Stimulated activated CD4-positive, alpha-beta T cell treated with anti-CD3 and anti-CD28 coated beads, Interleukin-15, amount 100 ng/mL, for 1 hour (primary cell): ENCODE measurements at places on chromosomes 16 and 17.

DNA sequence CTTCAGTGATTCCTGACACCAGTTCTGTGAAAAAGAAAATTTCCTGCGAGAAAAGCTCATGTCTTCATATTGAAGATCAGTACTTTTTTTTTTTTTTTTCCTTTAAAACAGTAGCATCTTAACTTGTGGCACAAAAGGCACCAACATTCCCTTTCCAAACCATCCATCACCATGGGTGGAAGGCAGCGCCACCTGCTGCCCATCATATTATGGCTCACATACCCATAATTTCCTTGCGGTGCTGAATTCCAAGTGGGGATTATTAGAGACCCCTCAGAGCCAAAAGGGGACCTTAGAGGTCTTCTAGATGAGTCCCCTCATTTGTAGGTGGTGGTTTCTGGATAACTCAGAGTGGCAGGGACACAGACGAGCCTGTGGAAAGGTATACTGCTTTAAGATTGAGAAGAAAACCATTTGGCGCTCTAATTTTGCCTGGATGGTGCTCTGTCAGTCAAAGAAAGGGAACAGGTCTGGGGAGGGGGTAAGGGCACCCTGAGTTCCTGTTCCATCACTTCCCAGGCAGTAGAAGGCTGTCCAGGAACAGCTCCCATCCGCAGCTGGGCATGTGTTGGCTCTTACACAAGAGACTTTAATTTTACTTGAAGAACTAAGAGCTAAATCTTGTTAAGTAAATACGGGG lies 7.9 kb upstream of the SOST start:
- peak; percentile 10 for DNase-seq

DNA sequence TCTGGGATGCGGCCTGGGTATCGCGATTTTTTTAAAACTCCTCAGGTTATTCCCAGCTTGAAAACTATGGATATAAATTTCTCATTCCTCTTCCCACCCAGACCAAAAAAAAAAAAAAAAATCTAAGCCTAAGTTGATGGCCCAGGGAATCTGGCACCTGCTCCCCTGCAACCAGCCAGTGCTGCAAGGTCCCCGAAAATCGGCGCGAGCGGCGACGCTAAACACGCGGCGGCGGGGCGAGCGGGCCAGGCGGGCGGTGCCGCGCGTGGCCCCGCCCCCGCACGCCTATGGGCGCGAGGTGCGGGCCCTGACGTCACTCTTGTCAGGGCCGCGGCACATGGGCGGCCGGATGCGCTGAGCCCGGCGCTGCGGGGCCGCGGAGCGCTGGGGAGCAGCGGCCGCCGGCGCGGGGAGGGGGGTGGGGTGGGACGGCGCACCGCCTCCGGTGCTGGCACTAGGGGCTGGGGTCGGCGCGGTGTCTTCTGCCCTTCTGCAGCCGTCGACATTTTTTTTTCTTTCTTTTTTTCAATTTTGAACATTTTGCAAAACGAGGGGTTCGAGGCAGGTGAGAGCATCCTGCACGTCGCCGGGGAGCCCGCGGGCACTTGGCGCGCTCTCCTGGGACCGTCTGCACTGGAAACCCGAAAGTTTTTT lies at the start of gene HLF:
Gene HLF, plus strand, starts transcription at position 316 of the 654 bp plus-strand sequence. CDS start 525 bp downstream, outside the sequence.
- DNase-seq = peak; percentile 56

- no peak for DNase-seq
These were observed 312.6 kb upstream of the TBX2 start for GRCh38 chr17:61087024-61087423.

- no peak for DNase-seq
These were observed 20.2 kb downstream of the SEC14L1 start for GRCh38 chr17:77160875-77161530.

GRCh38 chr16:90081606-90081970 lies 4.5 kb upstream of the PRDM7 start:
- no peak for DNase-seq

DNA sequence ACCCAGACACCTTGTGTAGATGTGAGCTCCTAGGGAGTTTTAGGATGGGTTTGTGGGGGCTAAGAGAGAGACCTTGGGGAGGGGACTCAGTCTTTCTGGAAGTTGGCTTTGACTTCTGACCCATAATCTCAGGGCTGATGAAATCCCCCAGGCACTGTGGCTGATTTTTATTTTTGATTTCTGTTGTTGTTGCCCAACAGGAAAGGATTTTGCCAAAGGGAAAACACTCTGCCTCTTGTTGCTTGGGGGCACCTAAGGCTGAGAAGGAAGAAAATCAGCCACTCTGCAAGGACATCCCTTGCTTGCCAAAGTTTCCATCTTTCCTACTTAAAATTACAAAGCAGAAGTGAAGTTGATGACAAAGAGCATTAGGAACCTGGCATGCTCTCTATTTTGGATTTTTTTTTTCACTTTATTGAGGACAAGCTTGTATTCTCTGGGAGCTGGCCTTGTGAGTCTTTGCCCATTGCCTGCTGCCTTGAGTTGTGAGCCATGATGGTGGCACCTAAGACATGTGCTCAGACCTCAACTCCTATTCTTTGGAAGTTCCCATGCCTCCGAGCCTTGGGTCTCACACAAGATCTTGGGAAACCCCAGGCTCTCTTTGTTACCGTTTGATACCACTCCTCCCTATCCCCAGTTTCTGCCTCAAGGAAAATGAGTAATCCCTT lies 3.2 kb upstream of the C1QTNF1 start:
- no peak for DNase-seq

DNA sequence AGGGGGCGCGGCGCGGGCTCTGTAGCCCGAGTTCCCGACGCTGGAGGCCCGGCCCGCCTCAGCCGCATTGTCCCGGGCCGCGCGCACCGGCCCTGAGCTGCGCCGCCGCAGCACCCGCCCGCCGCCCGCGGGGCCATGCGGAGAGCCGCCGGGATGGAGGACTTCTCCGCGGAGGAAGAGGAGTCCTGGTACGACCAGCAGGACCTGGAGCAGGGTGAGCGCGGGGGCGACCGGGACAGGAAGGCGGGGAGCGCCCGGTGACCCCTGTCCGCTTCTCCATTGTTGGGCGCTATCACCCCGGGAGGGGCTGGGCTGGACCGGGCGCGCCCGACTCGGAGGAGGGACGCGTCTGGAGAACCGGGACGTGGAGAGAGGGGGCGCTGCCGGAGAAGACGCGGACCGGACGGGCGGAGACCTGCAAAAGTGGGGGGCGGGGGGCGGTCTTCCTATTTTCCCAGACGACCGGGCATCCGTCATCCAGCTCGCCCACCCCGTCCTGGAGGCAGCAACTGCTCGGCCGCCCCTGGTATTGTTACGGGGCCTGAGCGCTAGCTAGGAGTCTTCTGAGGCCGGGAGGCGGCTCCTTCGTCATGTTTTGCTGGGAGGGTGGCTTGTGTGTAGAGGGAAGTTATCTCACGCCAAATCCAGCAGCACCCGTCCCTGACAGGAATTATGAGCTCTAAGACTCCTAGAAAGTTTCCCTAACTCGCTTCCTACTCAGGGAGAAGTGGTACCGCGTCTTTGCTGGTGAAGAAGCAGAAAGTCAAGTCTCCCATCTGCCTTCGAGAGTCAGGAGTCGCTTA lies 678 bp downstream of the CDR2L start:
- no peak for DNase-seq

DNA sequence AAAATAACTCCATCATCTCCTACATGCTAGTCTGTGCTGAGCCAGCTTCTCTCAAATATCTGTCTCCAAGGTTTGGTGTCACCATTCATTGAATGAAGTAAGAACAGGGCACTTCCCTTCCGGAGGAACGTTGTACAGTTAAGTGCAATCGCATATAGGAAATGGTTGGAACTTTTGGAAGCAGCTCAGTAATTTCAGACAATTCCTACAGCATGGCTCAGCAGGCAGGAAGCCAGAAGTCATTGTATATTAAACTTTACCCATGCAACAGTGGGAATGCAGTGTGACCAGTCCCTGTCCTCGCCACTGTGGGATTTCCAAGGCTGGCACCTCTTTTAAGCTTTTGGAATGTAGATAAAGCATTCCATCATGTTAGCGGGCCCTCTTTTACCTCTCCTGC lies 51.1 kb upstream of the MYH2 start:
- DNase-seq = no peak

DNA sequence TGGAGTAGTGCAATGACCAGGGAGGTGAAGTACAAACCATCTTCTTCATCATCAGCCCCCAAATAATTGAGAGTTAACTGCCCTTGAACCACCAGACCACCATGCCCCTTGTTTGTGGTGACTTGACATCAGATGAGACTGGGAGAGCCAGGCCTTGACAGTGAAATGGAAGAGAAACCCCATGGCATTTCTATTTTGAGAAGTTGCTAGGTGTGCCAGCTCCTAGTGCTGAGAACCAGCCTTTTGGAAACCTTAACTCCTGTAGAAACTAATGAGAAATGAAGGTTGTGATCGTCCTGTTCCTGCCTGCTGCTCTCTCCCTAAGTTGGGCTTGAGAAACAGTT lies 2.8 kb downstream of the TMEM94 start:
- DNase-seq = no peak

GRCh38 chr17:50356418-50356817 lies 10.5 kb downstream of the XYLT2 start:
- DNase-seq = no peak

DNA sequence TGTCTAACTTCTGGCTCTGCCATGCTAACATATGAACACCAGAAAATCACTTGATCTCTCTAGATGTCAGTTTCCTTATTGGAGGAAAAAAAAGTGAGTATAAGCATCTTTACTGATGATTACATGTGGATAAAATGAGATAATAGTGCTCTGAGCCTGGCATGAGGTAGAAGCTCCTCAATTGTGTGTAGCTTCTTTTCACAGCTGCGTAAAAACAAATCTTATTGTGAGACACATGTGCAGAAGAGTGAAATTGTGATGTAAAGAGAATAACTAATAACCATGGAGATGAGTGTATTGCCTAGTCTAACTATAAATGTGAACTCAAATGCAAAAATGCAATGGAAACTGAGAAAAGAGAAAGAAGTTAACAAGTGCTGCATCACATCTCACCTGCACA lies 44.7 kb downstream of the CDH11 start:
- no peak for DNase-seq

GRCh38 chr16:84741340-84741830 lies 41.6 kb downstream of the USP10 start:
- DNase-seq = no peak

GRCh38 chr16:73356401-73357079 lies 308.6 kb upstream of the ZFHX3 start:
- DNase-seq = no peak

GRCh38 chr16:54926166-54926838 lies 4.4 kb upstream of the IRX5 start:
- no peak for DNase-seq

DNA sequence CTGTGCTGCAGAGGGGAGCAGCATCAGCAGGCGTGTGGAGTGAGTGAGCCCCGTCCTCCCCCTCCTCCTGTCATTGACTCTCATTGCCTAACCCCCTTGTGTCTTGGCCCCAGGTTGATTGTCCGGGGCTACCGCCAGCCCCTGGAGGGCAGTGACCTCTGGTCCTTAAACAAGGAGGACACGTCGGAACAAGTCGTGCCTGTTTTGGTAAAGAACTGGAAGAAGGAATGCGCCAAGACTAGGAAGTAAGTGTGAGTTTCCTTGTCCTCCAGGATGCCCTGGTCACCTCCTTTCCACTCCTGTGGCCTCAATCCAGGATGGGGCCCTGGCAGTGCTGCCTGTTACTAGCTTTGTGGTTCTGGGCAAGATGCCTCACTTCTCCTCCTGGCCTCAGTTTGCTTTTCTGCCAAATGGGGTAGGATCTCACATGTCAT lies 87.0 kb downstream of the ABCC1 start:
- no peak for DNase-seq

DNA sequence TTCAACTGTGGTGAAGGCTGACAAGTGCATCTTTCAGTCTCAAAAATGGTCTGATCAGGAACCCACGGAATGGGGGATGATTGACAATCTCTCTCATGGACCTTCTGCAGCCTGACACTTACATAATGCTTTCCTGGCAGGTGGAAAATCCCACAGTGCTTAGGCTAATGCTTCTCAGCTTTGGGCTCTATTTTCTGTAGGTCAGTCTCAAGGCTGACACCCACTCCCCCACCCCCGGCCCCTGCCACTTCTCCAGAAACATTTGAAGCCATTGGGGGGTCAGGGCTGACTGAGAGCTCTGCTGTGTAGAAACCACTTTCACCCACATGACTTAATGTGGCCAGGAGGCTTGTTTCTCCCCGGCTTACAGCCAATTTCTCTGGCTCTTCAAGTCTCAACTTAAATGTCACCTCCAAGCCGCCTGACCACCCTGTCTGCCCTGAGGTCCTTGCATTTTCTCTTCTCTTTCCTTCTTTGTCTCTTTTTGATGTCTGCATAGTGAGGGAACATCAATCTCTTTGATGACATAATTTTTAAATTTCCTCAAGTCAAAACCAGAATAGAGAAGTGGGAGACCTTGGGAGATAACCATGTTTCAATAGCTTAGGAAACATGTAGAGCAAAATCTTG lies 16.7 kb upstream of the IRF8 start:
- no peak for DNase-seq

DNA sequence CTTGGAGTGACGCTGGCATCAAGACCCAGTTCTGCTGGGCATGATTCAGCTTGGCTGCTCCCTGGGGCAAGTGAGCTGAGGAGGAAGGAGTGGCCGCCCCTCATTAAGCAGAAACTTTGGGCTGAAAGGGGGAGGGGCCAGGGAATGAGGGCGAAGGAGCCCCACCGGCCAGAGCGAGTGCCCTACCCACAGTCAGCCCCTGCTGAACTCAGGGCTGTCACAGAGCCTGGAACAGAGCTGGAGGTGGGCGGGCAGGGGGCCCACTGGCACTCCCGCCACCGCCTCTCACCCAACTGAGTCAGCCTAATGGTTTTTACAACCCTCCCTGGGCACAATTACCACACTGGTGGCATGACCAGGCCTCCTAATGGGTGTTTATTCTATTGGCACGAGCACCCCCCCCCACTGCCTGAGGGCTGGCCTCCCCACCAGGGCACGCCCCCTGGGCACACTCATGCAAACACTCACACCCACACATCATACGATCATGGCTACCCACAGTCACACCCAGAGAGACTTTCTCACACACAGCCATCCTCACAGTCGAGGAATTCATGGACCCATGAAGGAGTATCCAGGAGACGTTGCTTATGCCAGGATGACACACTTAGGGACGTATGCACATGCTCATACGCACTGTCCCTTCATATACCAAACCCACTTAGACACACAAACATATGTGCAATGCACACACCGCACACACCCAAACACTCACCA lies 19.2 kb downstream of the UNC119 start:
- no peak for DNase-seq

- no peak for DNase-seq
These were observed 14.0 kb upstream of the DPEP1 start for GRCh38 chr16:89599451-89599858.

DNA sequence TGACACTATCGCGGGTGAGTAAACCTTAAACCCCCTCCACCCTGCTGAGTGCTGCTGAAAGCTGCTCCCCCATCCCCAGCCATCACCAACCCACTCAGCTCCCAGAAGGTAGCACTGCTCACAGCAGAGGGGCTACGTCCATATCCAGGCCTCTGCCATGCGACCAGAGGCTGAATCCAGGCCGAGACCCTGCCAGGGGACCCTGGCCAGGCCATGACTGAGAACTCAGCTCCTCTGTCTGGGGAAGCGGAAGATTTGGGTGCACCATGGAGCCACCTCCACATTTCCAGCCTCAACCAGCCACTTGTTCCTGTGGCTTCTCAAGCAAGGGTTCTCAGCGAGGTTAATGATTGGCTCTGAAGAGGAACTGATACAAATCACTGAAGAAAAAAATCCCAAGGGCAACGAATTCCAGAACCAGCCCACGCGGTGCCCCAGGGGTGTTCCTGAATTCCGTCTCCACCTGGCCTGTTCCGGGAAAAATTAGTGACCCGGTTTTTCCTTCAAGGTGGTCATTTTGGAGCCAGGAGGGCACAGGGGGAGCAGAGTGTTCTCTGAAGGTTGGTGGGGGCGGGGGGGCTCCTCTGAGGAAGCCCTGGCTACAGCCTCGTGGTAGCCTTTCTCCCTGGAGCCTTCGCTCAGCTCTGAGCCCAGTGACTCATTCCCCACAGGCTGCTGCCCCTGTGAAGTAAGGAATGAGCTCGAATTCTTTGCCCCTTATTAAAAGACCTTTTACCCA lies 9.3 kb upstream of the SLC16A5 start:
- DNase-seq = no peak
